Smooth muscle cell of trachea (primary cell): ENCODE measurements at places on chromosomes 12 and 14. TPM values are rescaled to one million over a fixed set of nuclear protein-coding genes. Genes with fewer than 3 reads are reported as not detected.

The LHX5 gene
- not detected in 2 replicates for total RNA-seq

The SLC10A1 gene
- total RNA-seq, result not detected in 2 replicates

The MDGA2 gene
- total RNA-seq, result under 0.01 TPM in 1 of 2 replicates, not detected in the other

The PRH2 gene
- not detected in 2 replicates for total RNA-seq

The RPGRIP1 gene
- total RNA-seq, result not detected in 2 replicates

The TAS2R10 gene
- total RNA-seq, result 0.99 and 1.6 TPM in 2 replicates

The KCNMB4 gene
- total RNA-seq, result 0.17 and 0.44 TPM in 2 replicates

The TMEM229B gene
- 0.29 and 2.0 TPM in 2 replicates for total RNA-seq

The ACRBP gene
- 0.29 and 0.50 TPM in 2 replicates for total RNA-seq

The HOXC6 gene
- total RNA-seq, result under 0.01 TPM in 2 replicates

The PLEKHG7 gene
- not detected in 2 replicates for total RNA-seq
